ENCODE measurements at places on chromosomes 5 and 9.

DNA sequence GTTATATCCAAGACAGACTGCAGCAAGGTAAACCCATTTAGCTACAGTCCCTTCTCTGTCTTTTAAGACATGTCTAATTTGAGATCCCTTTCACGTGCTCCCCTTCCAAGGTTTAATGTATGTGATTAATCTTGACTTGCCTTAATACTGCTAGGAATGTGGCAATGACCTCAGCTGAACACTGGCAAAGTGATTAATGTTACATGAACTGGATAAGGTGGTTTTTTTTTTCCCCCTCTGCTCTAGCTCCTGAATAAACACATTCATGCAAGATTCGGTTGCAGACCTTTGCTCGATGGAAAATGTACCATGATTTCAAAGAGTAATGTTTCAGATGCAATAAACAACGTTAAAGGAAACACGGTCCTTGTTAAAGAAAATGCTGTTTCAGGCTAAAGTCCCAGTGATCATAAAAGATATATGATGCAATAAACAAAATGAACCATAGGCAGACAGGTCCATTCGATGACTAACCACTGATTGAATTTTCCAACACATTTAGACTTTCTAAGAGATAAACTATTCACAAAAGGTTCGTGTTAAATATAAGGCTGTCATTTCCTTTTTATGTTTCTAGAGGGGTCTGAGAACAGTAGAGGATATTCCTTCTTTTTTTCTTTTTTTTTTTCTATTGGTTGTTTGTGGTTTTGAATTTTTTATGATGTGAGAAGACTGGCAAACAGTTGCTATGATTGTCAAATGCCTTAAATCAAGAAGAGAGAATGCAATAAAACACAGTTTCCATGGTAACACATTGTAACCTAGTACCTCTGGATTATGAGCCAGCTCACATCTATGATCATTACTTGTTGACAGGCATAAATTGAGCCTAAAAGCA is 44.7 kb upstream of the ZNF608 start:
- no peak for DNase-seq

GRCh38 chr9:134641173-134641989 is at the start of gene COL5A1:
TSS of gene COL5A1 (plus strand) at chr9:134641803. CDS start at chr9:134642188, 385 bp downstream.
- DNase-seq: peak; percentile 83

DNA sequence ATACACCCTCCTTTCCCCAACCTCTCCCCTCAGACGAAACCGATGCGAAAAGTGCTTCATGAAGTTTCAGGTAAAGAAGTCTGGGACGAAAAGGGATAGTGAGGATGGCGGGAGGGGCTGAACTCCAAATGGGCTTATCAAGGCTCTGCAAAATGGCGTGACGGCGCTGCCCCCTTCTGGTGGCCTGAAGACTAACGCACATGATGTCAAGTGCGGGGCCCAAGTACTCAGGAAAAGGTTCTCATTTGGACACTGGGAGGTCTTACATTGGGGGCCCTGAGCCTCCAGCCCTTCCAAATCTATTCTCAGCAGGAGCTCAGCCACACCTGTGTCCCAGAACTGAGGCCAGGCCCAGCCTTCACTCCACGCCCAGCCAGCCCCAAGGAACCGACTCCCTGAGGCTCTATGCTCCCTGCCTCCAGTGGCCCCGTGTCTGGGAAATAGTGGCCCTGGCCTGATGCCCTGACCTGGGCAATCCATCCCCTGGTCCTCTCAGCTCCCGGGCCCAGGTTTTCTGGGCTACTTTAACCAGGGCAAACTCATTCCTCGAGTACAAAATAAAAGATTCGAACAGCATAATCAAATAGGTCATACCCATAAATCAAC is 119.9 kb downstream of the KCNIP1 start:
- DNase-seq: peak; percentile 35

- no peak for DNase-seq
These were observed 65.6 kb downstream of the PSD2 start for GRCh38 chr5:139861021-139861888.

GRCh38 chr9:19788152-19788551 is 685 bp downstream of the SLC24A2 start:
- DNase-seq: no peak

DNA sequence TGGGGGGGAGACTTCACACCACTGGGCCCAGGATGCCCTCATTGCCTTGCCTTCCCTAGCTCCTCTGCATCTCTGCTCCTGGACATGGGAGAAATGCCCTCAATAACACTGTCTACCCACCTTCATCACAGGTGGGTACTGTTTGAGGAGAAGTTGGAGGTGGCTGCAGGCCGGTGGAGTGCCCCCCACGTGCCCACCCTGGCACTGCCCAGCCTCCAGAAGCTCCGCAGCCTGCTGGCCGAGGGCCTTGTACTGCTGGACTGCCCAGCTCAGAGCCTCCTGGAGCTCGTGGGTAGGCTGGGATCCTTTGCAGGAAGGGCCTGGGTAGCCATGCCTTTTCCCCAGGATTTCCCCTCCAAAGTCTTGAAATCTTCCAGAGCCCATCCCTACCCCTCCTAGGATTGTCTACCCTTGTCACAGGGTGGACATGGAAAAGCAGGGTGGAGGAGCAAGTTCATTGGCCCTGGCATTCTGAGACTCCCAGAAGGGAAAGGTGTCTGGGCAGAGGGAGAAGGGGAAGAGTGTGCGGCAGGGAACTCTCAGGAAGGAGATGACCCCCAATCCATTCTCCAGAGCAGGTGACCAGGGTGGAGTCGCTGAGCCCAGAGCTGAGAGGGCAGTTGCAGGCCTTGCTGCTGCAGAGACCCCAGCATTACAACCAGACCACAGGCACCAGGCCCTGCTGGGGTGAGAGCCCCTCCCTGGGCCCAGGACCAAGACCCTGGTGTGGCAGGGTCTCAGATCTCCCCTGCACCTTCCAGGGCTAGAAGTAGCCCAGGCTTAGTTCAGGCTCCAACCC is 886 bp downstream of the SLC4A9 start:
- DNase-seq: no peak

DNA sequence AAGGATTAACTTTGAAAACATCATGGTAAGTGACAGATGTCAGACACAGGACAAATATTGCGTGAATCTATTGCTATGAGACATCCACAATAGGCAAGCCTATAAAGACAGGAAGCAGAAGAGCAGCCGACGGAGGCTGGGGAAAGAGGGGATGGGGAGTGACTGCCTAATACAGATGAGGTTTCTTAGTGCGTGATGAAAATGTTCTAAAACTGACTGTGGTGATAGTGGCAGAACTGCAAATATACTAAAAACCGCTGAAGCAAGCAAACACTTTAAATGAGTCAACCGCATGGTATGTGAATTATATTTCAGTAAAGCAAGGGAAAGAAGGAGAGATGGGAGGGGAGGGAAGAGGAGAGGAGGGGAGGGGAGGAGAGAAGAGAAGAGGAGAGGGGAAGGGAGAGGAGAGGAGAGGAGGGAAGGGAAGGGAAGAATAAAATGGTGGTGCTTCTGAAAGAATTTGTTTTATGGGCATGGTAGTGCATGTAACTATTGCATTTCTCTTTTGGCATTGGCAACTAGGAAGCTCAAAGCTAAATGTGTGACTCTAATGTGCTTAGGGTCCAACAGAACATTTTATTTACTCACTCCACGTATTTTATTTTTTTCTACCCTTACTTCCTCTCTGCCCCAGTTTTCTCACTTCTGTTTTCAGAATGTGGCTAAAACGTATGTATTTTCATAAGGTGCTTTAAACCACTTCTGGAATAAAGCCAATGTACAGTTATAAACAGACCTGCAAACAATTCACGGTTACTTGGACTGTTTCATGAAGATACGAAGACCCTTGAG is 21.3 kb downstream of the AKNA start:
- no peak for DNase-seq

DNA sequence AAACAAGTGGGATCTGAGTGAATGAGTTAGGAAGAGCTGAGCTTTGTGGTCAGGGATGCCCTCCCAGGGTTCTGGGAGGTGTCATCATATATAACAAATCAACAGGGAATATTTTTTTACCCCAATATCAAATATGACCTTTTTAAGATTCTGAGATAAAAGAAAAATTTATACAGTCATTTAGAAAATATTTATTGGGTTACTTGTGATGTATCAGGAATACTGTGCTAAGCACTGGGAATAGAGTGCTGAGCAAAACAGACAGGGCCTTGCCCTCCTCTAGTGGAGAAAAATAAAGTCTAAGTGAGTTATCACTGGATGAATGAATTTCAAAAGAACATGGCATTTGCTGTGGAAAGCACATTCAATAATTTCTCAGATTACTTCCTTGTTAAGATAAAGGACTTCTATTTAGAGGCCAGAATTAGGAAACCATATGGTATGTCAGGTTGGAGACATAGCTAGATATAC is 102.9 kb downstream of the BOD1 start:
- DNase-seq: no peak

DNA sequence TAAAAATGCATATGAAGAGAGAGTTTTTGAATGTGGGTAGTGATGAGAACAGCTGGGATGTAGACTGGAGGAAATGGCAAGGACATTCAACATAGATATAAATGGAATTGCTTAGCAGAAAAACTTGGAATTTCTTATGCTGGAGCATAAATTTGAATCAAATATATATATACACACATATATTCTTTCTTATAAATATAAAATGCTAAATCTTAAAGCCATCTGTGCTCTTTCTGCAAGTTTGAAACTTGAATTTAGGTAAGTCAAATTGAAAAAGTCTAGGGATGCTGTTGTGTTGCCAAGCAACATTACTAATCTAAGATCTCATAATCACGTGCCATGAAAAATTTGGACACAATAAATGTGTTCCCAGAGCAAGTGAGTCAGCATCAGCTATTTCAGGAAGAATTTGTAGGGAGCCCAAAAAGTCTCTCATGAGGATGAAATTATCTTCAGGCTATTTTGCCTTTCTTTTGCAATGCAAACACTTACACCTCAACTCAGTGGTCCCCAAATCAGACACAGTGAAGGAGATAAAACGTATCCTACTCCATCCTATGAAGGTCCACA is 58.4 kb upstream of the ALDH1A1 start:
- no peak for DNase-seq

GRCh38 chr9:94865582-94866452 is 139.3 kb downstream of the AOPEP start:
- peak; percentile 37 for DNase-seq

DNA sequence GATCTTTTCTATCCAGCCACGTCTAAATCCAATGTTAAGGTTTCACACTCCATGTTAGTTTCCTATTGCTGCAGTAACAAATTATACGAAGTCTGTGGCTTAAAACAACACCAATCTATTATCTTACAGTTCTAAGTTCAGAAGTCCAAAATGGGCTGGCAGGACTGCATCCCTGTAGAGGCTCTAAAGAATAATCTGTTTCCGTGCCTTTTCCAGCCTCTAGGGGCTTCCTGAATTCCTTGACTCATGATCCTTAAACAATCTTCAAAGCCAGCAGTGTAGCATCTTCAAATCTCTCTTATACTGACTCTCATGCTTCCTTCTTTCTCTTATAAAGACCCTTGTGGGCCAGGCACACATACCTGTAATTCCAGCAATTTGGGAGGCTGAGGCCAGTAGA is 6.8 kb downstream of the PLGRKT start:
- no peak for DNase-seq

- DNase-seq: peak; percentile 73
These were observed 525 bp upstream of the AK3 start for GRCh38 chr9:4741365-4742089.

GRCh38 chr5:662751-663435 is 30.3 kb downstream of the TPPP start:
- DNase-seq: no peak

GRCh38 chr5:88394536-88395175 is 126.0 kb upstream of the TMEM161B start:
- DNase-seq: no peak
